GM12892 (cell line): ENCODE measurements at places on chromosomes 4 and X.

GRCh38 chr4:78081541-78081940, 24.4 kb downstream of the FRAS1 start:
- no peak for DNase-seq

GRCh38 chrX:140767646-140768045, 58.1 kb downstream of the LINC00632 start:
- no peak for DNase-seq

GRCh38 chrX:34629572-34629971, 27.5 kb downstream of the TMEM47 start:
- DNase-seq, result no peak

DNA sequence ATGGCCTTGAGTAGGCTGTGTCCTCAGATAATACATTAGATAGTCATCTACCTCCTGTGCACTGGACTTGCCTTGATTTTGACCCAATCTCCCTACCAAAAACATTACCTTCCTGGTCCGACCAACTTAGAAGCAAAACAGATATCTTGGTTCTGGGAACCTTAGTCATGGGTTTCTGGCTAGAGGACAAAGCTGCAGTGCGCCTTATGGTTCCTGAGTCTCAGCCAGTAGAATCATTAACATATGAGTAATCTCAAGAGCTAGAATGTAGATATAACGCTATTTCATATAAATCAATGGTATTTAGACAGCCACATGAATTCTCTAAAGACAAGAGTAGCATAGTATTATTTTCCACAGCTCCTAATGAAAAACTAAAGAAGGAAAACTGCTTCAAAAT, 83.1 kb downstream of the GRIA3 start:
- DNase-seq, result no peak

- no peak for DNase-seq
Observed at GRCh38 chrX:5708251-5708650, 520.4 kb downstream of the NLGN4X start.

DNA sequence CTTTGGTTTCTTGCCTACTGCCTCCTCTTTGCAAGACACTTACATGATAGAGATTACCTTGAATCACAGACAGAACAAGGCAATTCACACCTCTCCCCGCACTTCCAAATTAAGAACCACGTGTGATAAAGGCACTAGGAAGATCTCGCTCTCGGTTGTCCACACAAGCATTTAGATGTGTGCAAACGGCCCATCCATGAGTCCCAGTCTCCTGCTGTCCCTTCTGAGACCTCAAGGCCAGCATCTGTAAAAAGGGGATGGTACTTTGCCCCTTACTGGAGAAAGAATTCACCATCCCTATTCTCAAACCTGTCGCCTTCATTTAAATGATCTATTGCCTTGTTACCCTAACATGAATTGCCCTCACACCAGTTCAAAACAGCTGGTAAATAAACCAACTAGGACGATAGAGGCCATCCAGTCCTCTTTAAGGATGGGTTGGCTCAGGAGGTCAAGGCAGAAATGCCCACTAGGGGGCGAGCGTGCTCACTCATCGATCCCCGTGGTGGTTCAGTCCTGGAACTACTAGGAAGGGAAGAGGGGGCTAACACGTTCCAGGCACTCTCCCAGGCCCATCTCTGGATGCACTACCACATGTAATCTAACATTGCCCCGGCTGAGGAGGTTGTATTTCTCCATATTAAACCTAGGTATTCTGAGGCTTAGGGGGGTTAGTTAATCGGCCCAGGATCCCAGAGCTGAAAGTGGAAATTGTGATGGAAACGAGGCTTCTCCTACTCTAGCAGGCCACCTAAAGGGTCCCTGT, 95.8 kb downstream of the DHX15 start:
- peak; percentile 56 for DNase-seq

- no peak for DNase-seq
Observed at GRCh38 chr4:87050596-87050995, 115.8 kb downstream of the AFF1 start.

DNA sequence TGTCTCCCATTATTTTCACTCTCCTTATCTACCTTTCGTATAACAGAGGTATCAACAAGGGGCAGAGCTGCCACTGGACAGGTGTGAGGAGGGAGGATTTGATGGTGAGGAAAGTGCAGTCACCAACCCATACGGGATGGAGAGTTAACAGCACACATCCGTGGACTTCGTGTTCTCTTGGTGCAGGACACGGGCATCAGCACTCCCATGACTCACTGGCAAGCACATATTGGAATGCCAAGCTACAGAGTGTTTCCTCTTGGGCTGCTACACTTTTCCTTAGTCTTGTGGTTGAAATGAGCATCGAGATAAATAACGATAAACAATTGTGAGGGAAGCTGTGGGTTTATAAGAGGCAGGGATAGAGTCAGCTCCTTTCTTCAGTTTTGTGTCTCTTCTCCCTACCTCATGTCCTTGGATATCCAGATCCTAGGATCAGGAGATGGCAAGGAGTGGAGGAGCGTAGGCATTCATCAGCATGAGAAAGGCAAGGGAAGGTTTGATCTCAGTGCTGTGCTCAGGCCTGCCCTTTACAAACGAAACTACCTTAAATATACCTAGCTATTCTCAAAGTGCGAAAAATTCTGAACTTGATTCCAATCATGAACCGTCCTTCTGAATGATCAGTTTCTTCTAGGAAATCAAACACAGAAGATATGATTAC, 96.3 kb downstream of the ZNF827 start:
- no peak for DNase-seq

DNA sequence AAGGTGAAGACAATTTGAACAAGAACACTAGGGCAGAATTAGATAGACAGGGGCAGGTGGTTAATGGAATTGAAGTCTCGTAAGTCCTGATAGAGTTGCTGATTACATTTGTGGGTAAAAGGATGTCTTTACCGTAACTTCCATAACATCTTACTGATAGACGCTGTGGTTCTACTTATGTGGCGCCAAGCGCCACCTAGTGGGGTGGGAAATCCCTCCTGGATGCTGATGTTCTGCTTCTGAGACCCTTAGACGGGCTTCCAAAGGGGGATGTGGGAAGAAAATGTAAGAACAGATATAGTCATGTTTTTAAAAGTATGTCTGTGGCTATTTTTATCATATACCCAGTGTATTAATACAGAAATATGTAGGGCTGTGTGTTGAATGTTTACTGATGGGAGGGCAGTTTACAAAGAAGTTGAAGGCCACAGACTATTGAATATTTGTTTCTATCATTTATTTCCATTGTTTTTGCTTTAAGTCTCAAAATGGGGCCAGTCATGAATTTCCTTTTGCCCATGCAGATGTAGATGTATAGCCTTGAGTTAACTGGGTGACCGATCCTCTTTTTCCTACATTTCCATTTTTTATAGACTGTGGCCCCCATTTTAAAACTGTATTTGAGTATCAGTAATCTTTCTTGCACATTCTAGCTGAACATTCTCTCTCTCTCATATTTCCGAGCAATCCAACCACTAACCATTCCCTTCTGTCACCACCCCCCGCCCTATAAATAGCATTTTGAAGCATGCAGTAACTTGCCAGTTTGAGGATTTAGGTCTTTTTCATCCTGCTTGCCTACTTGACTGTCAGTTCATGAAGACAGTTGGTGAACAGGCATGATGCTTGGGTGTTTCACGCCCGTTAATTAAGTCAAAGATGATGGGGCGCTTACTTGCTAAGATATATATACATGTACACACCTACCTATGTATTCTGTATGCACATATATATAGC, 12.1 kb upstream of the TLR8 start:
- no peak for DNase-seq

DNA sequence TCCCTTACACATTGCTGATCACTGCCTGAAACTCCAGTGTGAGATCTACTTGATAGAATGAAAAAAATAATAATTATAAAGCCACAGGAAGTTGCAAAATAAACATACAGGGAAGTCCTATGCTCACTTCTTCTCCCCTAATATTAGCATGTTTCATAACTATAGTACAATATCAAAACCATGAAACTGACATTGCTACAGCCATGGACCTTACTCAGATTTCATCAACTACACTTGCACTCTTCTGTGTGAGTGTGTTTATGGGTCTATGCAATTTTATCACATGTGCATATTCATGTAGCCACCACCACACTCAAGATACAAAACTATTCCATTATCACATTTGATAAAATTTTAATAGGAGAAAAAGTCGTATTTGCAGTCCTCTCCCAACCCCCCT, 57.3 kb downstream of the SPINK2 start:
- no peak for DNase-seq

- DNase-seq, result no peak
Observed at GRCh38 chr4:104490096-104490769, 4.5 kb downstream of the CXXC4 start.

GRCh38 chrX:107775000-107775733, 420 bp downstream of the TSC22D3 start:
- no peak for DNase-seq

DNA sequence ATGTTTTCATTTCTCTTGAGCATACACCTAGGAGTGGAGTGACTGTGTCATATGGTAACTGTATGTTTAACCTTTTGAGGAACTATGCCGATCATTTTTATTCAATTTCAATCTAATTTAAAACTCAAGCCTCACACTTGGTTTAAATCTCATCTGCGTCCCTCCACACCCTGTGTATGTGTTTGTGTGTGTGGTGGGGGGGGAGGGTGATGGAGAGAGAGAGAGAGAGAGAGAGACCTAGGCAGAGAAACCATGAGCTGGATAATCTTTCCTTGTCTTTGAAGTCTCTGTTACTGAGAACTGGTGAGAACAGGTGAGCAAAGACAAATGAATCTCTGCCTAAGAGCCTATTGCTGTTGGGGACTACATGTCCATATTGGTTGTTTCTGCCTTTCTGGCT, 105.0 kb downstream of the ARHGAP24 start:
- no peak for DNase-seq
